ENCODE measurements at places on chromosomes 16 and 17.

GRCh38 chr16:60217787-60218186 lies 1483.7 kb upstream of the GOT2 start:
- DNase-seq, result no peak

- DNase-seq, result peak; percentile 31
Measured at GRCh38 chr16:73418691-73419090, 370.8 kb upstream of the ZFHX3 start.

DNA sequence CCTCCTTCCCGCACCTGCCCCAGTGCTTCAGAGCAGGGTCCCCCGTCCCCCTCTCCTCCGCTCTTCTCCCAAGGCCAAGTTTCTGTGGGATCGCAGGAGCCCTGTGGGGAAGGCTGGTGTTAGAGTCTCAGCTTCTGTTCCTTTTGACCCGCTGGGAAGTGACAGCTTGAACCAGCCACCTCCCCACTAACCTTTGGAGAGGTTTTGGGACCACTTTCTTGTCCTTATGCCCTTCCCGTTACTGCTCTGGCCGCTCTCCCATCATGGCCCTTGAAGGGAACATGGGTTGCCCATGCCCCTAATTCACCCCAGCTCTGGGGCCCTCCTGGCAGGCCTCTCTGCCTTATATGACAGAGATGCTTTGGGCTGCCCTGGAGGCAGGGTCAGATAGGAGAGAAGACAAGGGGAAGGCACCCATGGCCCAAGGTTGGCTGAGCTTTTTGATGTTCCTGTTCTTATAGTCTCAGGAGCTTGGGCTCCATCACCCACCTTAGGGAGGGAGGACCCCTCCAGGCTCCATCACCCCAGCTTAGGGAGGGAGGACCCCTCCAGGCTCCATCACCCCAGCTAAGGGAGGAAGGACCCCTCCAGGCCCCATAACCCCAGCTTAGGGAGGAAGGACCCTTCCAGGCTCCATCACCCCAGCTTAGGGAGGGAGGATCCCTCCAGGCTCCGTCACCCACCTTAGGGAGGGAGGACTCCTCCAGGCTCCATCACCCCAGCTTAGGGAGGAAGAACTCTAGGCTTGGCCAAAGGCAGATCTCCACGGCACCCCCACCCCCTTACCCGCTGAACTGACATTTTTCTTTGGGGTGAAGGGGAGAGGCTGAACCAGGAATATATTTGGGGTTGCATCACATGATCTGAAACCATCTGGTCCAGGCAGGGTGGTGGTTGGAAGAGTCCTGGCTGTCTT lies 45.0 kb downstream of the NT5M start:
- no peak for DNase-seq

DNA sequence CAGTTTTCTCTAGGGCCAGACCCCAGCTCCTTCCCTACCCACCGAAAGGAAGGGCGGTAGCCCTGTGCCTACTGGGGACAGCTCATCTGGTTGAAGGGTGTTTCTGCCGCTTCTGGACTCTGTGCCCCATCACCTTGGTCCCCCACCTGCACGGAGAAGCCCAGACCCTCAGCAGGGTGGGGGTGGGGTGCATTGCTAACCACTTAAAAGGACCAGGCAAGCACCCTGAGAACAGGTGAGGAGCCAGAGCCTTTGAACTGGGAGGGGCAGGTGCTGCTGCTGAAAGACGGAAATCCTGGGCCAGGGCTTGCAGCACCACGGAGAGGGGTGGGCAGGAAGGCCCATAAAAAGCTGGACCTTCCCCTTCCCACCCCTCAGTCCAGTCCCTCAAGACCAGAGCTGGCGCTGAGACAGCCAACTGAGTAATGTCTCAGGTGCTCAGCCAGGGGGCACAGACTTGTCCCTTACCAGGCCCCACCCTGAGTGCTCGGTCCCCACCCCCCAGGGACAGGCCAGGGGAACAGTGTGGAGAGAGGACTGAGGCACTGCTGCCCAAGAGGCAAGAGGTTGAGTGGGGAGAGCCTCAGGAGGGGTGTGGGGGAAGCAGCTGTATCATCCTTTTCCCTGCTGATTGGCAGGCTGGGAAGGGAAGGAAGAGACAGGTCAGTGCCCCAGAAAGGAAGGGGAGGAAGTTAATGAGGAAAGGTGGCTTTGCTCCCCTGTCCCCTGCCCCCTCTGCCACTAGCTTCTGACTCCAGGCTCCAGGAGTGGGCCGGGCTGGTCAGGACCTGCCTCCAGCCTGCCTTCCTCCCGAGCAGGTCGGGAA lies 10.9 kb upstream of the SP2 start:
- DNase-seq, result no peak

GRCh38 chr16:29975134-29975538 lies 1.5 kb downstream of the TAOK2 start:
- no peak for DNase-seq

DNA sequence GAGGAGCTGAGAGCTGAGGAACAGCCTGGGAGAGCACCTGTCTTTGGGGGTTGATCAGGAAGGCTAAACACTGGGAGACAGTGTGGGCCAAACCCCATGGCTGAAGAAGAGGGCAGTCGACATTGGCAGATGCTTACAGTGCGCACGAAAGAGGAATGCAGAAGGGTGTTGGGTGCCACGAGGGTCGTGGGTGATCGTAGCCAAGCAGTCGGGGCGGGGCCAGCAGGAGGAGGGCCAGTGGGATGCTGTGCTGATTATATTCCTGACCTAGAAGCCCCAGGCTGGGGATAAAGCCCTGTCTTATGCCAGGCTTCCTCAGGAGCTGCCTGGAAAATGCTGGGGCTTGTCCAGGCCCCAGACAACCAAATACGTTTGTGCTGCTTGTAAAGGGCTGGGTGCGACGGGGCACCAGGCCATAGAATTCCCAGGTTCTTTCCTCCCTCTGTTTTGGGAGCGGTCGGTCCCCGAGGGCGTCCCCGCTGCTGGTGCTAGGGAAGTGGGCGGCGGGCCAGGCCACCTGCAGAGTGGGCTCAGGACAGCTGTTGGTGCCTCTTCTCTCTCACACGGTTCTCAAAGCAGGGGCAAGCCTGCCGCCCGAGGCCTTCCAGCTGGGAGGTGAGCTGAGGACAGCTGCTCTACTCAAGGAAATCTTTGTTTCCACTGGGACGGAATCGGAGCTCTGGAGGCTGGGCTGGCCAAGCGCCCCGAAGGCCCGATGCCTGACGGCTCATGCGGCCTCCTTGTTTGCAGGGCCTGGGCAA lies 10.0 kb downstream of the C1QTNF1 start:
- DNase-seq, result peak; percentile 80

DNA sequence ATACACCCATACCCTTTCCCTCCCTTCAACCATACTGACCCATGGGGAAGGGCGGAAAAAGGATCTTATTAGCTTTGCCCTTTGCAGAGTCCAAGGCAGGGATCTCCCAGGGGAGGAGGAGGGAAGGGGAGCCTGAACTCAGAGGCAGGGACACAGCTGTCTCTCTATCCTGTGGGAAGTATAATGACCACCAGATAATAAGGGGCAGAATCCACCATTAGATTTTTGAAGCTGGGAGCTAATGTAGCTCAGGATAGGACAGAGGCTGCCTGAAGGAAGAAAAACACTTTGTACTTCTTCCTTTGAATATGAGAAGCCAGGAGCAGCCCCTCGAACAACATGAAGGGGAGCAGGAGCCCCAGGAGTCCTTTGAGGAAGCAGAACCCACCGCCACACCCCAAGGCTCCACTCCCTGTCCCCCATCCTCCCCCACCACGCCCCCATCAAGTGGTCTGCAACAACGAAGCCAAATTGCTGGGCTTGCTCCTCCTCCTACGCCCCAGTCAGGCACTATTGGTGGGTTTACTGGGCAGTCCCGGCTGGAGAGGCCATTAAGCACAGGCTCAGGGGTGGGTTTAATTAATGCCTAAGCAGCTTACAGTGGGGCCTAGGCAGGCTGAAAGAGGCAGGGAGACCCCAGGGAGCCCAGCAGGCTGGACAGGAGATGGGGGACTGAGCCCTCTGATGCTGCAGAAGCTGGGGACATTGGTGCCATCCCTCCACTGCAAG lies 5.3 kb downstream of the MPP2 start:
- no peak for DNase-seq

- DNase-seq, result no peak
Measured at GRCh38 chr16:2317231-2318020, 23.1 kb downstream of the ABCA3 start.

- no peak for DNase-seq
Measured at GRCh38 chr16:81261049-81261648, 22.7 kb downstream of the BCO1 start.

DNA sequence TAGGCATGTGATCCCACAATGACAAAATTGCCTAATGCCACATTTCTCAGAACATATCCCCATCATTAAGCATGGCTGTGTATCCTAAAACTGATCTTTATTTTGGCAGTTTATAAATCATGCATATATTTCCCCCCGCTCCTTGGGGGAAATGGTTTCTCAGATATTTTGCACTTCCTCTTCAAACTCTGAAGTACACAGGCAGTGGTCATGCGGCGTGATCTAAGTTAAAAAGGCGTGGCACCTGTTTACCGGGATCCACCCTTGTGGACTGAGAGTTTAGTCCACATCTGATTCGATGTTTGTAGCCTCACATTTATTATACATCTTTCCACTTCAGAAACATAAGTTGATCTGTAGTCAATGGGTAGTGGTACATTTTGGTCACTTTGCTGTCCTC lies 51.4 kb downstream of the USP10 start:
- DNase-seq, result no peak

DNA sequence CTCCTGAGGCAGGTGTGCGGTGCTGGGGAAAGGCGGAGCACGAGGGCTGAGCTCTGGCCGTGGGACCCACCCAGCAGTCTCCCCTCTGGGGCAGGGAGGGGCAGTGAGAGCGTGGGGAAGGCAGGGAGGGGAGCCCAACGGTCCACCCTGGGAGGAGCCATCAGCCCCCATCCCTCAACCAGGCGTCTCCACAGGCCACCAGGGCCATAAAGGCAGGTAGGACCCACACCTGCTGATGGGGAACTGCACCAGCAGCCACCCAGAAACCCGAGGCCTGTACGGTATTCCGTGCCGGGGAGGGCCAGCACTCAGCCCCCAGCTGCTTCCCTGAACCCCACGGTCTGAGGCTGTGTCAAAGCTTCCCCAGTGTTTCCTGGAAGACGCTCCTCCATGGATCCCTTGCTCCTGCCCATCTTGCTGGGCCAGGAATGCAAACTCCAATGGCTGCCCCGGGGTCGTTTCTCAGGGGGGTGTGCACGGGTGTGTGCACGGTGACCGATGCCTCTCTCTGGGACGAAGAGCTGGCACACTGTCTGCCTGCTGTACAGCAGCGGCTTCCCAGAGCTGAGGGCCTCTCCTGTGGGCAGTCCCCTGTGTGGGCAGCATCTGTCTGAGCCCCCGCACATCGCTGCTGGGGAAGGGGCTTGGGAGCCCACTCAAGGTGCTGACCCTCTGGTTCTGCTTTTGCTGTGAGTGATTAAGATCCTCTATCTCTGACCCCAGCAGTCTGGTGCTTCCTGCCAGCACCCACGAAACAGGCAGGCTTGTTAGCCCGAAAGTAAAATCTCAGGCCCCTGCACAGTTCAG lies 17.2 kb upstream of the METRNL start:
- peak; percentile 17 for DNase-seq

- DNase-seq, result no peak
Measured at GRCh38 chr16:84421081-84421937, 53.0 kb downstream of the ATP2C2 start.

DNA sequence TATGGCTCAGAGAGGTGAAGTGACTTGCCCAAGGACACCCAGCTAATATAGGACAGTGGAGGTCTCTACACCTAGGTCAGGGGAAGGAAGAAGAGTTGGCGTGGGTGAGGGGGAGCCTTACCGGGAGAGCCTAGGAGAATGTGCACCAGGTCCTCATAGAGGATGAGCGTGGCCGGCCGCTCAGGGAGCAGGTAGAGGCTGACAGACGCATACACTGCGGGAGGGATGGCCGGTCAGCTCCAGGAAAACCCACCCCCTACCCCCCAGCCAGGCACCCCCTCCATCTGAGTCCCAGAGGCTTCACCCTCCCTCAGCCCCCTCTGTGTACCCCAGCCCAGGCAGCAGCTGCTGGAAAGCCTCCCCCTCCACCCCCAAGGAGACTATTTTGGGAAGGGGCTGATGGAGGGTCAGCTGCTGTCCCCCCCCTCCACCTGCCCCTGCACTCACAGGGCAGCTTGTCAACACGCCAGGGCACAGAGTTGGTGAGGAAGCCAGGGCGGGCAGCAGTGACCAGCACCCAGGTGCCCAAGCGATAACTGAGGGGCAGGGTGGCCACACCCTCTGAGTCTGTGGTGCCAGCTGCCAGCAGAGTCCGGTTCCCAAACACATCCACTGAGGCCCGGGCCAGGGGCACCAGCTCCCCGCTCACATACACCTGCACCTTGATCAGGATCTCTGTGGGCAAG lies 4.1 kb downstream of the FAM171A2 start:
- peak; percentile 62 for DNase-seq

DNA sequence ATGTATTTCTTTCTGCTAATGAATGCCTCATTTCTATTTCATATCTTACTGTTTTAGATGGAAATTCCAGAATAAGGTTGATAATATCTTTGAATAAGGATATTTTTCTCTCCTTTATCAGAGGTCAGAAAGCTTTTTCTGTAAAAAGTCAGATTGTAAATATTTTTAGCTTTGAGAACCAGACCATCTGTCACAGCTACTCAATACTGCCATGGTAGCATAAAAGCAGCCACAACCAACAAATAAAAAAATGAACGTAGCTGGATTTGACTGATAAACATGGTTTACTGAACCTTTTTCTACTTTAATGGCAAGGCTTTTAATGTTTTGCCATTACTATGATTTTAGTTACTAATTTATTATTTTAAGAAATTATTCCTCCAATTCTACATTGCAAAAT lies 217.4 kb upstream of the COX10 start:
- no peak for DNase-seq

- no peak for DNase-seq
Measured at GRCh38 chr17:12671906-12672305, 6.2 kb downstream of the MYOCD start.

DNA sequence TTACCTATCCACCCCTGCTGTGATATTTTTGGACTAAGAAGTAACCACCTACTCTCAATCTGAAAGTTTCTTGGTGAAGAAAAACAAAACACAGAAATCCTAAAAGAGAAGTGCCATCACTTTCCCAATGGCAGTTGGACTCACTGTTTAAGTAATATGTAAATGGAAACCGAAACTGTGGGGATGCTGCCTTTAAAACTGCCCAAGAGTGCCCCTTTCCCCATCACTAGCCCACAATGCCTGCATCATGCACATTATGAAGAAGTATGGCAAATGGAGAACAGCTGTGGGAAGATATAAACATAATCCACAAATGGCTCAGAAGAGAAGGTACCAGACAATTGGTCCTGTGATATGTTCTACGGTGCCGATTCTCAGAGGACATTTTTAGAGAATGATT lies 33.5 kb upstream of the SLC6A2 start:
- no peak for DNase-seq

GRCh38 chr17:47640076-47640475 lies 9.6 kb upstream of the KPNB1 start:
- DNase-seq, result no peak

GRCh38 chr16:80151722-80152111 lies 389.1 kb upstream of the DYNLRB2 start:
- DNase-seq, result no peak
